Ecto neural progenitor cell (in vitro differentiated cells): ENCODE measurements at places on chromosomes 13 and 19.

DNA sequence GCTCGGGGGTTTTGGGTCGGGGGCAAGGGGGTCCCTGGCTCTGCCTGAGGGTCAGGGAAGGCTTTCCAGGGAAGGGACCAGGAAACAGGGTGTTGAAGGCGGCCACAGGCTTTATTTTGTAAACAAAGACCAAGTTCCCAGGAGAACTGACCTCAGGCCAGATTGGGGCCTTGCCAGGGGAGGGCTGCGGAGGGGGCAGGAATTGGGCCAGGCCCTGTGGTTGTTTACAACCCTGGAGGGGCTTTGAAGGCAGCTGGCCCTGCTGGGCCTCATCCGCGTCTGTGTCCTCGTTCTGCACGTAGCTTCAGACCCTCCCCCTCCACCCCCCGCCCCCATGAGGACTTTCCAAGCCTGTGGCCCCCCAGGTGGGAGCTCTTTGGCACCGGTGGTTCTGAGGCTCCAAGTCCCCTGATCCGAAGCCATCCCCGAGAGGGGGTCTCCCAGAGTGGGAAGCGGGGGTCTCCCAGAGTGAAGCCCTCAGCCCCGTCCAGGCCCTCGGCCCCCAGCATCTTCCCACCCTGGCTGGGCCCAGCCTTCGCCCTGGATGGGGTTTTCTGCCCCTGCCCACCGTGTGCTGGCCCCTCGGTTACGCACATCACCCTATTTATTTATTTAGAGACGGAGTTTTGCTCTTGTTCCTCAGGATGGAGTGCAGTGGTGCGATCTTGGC lies 13.5 kb upstream of the BSG start:
- DNase-seq, result peak; percentile 49

GRCh38 chr19:45884682-45885555 lies 1.0 kb downstream of the IRF2BP1 start:
- DNase-seq, result peak; percentile 60

DNA sequence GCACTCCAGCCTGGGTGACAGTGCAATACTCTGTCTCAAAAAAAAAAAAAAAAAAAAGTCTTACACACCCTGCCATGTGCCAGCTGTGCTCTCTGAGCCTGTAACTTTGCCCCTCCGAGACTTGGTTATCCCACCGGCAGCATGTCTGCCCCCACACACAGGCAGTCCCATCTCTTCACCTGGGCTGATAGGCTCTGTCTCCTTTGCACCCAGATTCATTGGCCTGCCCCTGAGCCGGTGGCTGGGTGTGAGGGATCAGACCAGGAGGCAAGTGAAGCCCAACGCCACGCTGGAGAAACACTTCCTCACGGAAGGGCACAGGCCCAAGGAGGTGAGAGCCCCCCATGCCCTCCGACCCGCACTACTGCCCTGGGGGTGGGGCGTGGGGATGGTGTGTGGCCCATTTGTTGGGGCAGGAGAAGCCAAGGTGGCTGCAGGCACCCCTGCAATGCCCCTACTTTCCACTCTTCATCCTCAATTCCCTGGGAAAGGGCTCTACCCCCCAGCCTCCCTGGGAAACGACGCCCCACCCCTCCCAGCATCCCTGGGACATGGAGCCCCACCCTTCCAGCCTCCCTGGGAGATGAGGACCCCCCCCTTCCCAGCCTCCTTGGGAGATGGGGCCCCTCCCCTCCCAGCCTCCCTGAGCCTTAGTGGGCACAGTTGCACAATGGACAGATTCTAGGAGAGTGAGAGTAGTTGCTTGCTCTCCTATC lies 45.3 kb downstream of the CERS4 start:
- DNase-seq, result no peak

GRCh38 chr19:43586346-43586745 lies 9.6 kb downstream of the IRGQ start:
- DNase-seq, result no peak

GRCh38 chr19:5547881-5548280 lies 19.9 kb downstream of the TINCR start:
- DNase-seq, result no peak

DNA sequence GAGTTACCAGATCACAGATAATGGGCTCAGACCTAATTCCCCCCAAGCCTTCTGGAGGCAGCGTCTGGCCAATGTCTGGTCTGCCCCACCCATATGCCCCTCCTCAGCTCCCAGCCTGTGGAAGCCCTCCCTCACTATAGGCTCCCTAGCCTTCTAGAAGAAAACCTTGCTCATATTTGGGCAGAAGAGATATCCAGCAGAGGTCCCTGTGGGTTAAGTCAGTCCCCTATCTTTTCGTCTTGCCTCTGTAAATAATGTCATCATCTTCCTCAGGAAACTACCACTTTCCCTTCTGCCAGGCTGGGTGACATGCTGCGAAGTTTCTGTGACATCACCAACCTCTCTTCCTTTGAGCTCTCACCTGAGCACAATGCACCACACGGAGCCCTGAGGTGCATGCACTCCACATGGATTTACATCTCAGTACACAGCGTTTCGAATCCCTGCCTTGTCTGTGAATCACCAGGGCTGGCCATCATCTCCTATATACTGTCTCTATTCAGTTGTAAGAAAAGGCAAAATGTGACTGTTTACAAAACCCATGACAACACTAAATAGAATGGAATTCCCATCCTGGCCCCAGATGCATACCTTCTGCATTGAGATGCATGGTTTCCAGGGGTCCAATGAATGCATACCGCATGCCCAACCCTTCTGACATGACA lies 112.8 kb downstream of the CRYL1 start:
- DNase-seq, result no peak

DNA sequence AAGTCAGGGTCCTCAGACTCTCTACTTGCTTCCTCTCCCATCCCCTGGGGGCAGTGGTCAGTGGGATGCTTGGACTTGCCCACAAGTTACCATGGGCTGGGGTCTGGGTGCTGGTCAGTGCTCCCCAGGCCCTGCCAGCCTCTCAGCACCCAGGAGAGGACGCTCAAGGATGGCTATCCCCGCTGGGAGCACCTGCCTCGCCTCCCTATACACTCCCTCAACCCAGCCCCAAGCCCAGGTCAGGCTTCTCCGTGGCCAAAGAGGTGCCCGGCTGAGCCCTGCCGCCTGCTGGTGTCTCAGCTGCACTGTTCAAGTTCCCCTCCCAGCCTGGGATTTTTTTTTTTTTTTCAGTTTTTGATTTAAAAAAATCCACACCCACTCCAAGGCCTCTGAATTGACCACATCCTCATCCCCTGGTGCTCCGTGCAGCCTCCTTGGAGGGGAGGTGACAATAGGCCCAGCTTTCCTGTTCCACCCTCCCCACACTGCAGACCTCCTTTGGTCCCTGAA lies 10.8 kb downstream of the F2RL3 start:
- DNase-seq, result peak; percentile 74

DNA sequence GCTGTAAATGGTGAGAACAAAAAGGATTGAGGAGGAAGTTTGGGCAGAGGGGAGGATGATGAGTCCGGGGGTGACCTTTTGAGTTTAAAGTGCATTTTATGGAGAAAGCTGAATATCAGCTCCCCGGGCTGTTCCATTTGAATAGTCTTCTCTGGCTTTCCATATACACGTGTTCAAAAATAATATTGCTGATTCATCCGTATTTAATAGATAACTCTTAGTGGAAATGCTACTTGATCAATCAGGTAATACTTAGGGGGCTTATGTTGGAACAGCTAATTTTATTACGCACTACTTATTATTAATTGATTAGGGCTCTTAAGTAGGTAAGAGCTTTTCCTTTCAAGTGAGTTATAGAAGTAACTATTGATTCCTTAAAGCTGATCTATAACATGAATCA lies 76.4 kb downstream of the ERCC5 start:
- DNase-seq, result no peak
